Tongue (tissue), 3 donors: ENCODE measurements at places on chromosomes 3 and 15. TPM values are rescaled to one million over a fixed set of nuclear protein-coding genes. Genes with fewer than 3 reads are reported as not detected.

CHL1 gene
- total RNA-seq = 69.0 TPM

CPNE9 gene
- not detected for total RNA-seq

DCBLD2 gene
- total RNA-seq = 42.6 TPM

ADAMTS17 gene
- 12.4 TPM for total RNA-seq

BUB1B gene
- total RNA-seq = 26.4 TPM

DNA sequence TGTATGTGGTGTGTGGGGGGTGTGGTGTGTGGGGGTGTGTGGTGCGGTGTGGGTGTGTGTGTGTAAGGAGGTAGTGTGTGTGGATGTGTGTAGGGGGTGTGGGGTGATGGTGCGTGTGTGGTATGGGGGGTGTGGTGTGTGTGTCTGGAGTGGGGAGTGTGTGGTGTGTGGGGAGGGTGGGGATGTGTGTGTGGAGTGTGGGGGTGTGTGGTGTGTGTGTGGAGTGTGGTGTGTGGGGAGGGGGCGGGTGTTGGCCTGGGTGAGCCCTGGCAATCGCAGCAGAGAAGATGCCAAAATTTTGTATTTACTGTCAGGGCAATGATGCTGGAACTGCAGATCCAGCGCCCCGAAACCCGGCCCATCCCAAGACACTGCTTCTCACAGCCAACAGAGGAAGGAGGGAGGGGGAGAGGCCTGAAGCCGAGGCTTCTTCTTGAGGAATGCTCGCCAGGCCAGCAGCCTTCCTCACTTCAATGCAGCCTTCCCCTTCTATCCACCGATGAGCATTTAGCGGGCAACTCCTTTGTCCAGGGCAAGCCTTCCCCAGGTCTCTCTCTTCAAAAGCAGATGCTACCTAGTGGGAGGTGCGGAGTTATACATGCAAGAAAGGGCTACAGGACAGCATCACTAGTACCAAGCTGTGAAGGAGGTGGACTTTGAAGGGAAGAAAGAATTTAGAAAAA is 11.9 kb upstream of the SRP14 start:
- DNase-seq = peak; percentile 60

DNA sequence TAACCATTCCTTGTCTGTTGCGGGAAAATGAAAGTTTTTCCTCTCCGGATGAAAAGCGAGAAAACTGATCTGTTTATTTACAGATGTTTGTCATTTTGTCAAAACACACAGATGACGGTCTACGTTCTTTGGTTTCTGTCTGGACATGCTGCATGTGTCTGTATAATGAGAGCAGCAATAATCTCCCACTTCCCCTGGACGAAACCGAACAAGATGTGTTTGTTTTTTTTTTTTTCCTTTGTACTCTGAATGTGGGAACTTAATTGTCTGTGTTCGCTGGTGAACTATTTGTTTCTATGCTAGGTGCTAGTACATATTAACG is 33.6 kb downstream of the PTPRG start:
- DNase-seq = peak; percentile 15

DNA sequence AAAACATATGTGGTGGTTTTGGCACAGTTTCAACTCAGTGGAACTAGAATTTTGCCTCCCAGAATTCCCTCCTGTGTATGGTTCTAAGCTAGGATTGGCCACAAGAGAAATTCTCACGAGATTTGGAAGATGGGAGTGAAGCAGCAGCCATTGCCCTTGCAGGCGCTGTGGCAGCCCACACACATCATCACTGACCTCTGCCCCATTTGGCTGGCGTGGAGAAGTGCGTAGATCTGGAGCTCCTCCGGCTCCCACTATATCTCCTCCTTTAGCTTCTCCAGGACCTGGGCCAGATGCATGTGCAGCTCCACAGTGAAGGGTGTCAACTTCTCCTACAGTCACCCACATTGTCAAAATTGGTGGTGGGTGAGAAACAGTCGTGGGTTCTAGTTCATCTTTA is 199.6 kb downstream of the EFHB start:
- DNase-seq = peak; percentile 3

DNA sequence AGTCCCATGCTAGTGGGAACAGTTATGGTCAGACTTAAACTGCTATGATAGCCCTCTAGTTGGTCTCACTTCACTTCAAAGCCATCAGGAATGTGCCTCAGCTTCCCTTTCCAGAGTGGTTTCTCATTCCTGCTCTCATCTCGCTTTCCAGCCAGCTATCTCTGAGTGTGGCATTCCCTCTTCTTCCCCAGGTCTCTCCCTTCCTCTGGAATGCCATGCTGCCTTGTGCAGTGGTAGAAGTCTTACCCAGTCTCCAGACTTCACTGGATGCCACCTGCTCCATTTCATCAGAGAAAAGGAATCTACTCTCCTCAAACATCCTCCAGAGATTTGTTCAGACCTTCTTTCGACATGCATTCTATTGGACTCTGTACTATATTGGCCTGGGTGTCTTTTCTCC is 83.0 kb downstream of the AGBL1 start:
- peak; percentile 63 for DNase-seq

DNA sequence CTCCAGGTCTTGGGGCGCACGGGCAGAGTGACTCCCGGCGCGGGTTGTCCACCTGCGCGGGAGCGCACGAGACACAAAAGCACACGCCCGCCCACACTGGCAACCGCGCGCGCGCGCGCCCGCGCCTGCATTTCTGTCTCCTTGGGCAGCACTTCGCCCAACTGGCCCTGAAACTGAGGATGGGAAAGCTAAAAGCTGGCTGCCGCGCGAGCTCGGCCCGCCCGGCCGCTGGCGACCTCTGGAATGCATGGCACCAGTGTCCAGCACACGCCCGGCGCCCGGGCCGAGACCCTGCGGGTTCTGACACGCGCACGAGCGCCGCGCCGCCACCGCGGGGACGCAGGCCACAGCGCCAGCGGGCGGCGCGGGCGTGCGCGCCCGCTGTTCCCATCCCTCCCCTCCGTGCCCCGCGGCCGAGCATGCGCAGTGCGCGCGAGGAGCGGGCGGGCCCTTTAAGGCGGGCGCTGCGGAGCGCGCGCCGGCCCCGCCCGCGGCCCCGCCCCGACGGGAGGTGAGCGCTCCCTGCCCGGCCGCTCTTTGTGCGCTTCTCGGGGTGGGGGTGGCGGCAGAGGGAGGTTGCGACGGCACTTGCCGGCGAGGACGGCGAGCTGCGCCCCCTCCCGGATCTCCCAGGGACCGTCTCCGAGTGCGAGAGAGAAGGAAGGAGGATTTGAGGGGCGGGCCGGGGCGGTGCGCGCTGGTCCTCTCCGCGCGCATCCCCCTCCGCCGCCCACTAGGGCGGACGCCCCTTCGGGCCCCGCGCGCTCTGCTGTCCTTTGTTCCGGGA is 1.0 kb upstream of the MEX3B start:
- DNase-seq = peak; percentile 98

- DNase-seq = no peak
These were observed 25.4 kb upstream of the SLC41A3 start for GRCh38 chr3:126109146-126109879.

- no peak for DNase-seq
These were observed 1037.3 kb downstream of the ROBO2 start for GRCh38 chr3:78077178-78077577.
